ENCODE measurements at places on chromosomes 16 and 17. TPM values are rescaled to one million over a fixed set of nuclear protein-coding genes. Genes with fewer than 3 reads are reported as not detected.

DNA sequence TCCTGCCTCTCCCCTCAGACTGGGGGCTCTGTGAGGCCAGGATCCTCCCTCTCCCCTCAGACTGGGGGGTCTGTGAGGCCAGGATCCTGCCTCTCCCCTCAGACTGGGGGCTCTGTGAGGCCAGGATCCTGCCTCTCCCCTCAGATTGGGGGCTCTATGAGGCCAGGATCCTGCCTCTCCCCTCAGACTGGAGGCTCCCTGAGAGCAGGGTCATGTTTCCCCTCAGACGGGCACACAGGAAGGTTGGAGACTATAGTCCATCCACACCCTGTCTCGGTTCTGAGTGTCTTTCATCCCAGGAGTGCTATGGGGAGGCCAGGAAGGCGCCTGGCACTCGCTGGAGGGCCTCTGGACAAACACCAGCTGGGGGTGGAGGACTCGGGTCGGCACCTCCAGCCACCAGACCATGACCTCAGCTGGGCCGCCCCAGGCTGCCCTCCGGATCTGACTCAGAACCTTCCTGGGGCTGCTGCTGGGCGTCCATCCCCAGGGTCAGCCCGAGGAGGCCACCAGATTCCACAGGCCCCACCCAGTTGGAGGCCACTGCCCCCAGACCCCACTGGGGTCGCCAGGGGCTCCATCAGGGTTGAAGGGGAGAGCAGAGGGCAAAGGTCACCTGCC is 21.9 kb upstream of the DLX4 start:
- H3K27me3 ChIP-seq: no peaks in the 10 kb centered on the region
- H3K36me3 ChIP-seq: no peaks in the 10 kb centered on the region
- no peak overlapping the region for H3K27ac ChIP-seq

The PYY gene
- not detected for total RNA-seq

DNA sequence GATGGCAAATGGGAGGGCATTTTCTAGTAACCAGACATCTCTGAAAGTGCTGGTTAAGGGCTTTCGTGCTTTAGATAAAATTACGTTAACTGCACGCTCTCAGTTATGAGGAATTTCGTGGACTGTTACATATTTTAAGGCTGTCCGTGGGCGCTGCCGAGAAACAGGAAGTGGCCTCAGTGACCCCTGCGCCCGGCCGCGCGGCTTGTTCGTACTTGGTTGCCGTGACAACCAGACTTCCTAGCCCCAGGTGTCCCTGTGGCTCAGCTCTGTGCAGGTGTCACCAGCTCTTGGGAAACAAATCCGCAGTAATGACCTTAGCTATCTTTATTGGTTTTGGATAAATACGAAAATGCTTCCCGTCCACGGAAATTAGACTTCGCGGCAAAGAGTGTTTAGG is 52.7 kb downstream of the LMF1 start:
- no peak overlapping the region for H3K27ac ChIP-seq
- H3K4me3 ChIP-seq: no peak overlapping the region
- H3K4me1 ChIP-seq: no peaks in the 10 kb centered on the region
- no peaks in the 10 kb centered on the region for H3K27me3 ChIP-seq
- no peaks in the 10 kb centered on the region for H3K36me3 ChIP-seq

- H3K27me3 ChIP-seq: no peaks in the 10 kb centered on the region
- no peak for DNase-seq
- no peaks in the 10 kb centered on the region for H3K4me1 ChIP-seq
- no peak overlapping the region for H3K4me3 ChIP-seq
- H3K27ac ChIP-seq: no peak overlapping the region
- no peaks in the 10 kb centered on the region for H3K36me3 ChIP-seq
These were observed 46.5 kb downstream of the NT5M start for GRCh38 chr17:17349724-17350106.

The ASGR1 gene
- 1.3 TPM for total RNA-seq

The PITPNM3 gene
- total RNA-seq: 0.44 TPM

DNA sequence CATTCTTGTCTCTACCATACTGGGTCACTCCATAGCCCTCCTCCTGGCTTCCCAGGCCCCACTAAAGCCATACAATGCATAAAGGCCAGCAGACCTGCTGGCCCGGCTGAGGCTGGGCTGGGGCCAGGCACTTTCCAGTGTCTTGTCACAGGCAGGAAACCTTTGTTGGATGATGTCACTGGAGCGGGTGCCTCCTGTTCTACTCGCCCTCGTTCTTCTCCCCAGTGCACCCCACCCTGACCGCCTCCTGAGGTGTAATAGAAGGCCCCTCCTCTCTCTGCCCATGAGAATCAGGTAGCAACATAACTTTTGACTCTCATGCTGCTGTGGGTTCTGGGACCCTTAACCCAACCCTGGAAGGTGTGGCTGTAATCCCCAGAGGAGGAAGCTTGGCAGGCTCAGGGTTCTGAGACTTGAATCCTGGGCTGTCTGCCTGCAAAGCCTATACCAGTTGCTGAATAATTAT is 54.2 kb upstream of the IL34 start:
- no peaks in the 10 kb centered on the region for H3K36me3 ChIP-seq
- no peak overlapping the region for H3K4me3 ChIP-seq
- peak overlapping the region; percentile 79 for H3K27ac ChIP-seq
- DNase-seq: no peak
- H3K4me1 ChIP-seq: peaks cover 24% of the 10 kb centered on the region

GRCh38 chr16:46891910-46892309 is 7.7 kb downstream of the GPT2 start:
- H3K27me3 ChIP-seq: no peaks in the 10 kb centered on the region
- DNase-seq: no peak
- no peak overlapping the region for H3K4me3 ChIP-seq
- H3K4me1 ChIP-seq: no peaks in the 10 kb centered on the region

The CHP2 gene
- not detected for total RNA-seq

DNA sequence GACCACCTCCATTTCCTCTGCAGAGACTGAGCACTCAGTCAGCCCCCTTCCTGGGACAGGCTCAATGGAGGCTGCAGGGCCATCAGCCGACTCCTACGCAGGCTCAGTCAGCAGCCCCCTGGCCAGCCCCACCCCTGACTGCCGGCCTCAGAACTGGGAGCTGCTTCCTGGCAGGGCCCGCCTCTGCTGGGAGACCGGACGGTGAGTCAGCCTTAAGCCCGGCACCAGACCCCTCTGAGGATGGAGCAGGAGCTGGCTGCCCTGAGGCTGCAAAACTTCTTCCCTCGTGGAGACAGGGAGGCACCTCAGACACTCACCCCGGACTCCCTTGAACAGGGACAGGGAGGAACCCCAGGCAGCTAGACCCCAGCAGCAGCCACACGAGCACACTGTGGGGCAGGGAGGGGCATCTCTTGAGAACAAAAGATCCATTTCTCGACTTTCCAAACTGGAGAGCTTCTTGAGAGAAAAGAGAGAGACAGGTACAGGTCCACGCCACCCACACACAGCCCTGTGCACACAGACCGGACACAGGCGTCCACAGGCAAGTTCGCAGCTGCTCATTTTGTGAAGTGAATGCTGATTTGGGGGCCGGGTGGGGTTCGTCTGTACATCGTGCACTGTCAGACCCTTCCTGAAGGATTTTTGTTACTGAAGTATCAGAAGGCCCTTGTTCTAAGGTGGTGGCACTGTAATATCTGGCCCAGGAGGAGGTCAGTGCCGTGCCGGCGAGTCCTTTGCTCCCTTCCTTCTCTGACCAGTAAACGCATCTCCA is 1.3 kb upstream of the TUBB3 start:
- peak overlapping the region; percentile 91 for H3K27ac ChIP-seq
- peaks cover 17% of the 10 kb centered on the region for H3K4me1 ChIP-seq
- H3K36me3 ChIP-seq: no peaks in the 10 kb centered on the region
- H3K4me3 ChIP-seq: peak overlapping the region; percentile 75

The FBXW10B gene
- 0.54 TPM for total RNA-seq

- no peak overlapping the region for H3K27ac ChIP-seq
- no peaks in the 10 kb centered on the region for H3K27me3 ChIP-seq
- H3K36me3 ChIP-seq: no peaks in the 10 kb centered on the region
- H3K4me3 ChIP-seq: no peak overlapping the region
- no peak for DNase-seq
These were observed 33.6 kb downstream of the ELAC2 start for GRCh38 chr17:12983991-12984884.

The C16orf54 gene
- total RNA-seq: 0.18 TPM

DNA sequence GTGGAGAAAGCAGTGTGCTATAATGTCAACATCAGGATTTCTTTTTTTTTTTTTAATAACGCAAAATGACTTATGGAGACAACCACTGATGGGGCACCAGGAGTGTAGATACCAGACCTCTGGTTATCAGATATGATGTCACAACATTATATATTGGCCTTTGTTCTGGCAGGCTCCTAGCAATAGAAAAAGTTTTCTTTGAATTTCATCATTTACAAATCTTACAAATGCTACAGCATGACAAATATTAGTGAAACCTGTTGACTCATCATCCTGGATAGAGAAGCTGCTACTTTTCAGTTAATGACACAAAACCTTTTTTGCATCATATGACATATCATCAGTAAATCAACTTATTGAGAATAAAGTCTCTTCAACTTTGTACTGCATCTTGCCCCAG is 6.1 kb downstream of the THUMPD1 start:
- peaks cover 2% of the 10 kb centered on the region for H3K4me1 ChIP-seq
- no peak overlapping the region for H3K4me3 ChIP-seq
- no peak for DNase-seq
- H3K36me3 ChIP-seq: peaks cover 27% of the 10 kb centered on the region
- H3K27me3 ChIP-seq: no peaks in the 10 kb centered on the region

- no peaks in the 10 kb centered on the region for H3K36me3 ChIP-seq
- no peaks in the 10 kb centered on the region for H3K4me1 ChIP-seq
- no peaks in the 10 kb centered on the region for H3K27me3 ChIP-seq
- DNase-seq: no peak
These were observed 25.2 kb downstream of the NME3 start for GRCh38 chr16:1745900-1746692.

- no peaks in the 10 kb centered on the region for H3K4me1 ChIP-seq
- DNase-seq: no peak
- H3K36me3 ChIP-seq: no peaks in the 10 kb centered on the region
These were observed 28.7 kb downstream of the RPH3AL start for GRCh38 chr17:323721-324571.

The ASPHD1 gene
- 87.0 TPM for total RNA-seq

DNA sequence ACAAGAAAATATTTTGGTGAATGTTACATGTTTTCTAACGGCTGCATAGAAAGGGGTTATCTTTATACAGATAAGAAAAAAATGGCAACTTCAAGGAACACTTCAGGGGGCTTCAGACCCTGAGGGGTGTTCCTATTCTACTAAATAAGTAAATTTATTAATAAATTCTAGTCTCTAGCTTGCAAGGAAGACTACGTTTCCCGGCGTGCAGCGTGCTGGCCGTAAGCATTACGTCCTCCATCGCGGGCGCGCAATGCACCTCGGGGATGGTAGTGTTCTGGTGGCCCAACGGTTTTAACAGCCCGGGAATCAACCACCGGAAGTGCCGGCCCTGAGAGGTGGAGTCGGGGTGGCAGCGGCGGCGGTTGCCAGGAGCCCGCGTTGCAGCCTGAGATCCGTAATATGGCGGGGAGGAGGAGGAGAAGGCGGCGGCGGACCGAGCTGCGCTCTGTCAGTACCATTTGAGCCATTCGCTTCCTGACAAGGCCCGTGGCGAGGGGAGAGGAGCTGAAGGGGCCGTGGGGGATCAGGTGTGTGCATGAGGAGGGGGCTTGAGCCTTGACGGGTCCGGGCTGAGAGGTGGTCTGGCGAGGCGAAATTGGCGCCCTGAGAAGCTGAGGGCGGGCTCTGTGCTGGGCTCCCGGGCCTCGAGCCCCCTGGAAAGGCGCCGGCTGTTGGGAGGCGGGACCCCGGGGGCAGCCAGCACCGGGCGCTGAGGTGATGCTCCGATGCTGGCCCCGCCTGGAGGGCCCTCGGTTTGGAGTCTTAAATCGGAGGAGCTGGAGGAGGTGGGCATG is at the start of gene CCP110:
TSS of gene CCP110 (plus strand) at position 384 of the 797 bp plus-strand sequence. CDS start 3,940 bp downstream, outside the sequence.
- H3K27me3 ChIP-seq: no peaks in the 10 kb centered on the region
- H3K4me1 ChIP-seq: peaks cover 29% of the 10 kb centered on the region
- H3K27ac ChIP-seq: peak within 1 kb of the TSS; percentile 91
- DNase-seq: peak; percentile 89
- H3K36me3 ChIP-seq: peaks cover 11% of the 10 kb centered on the region
- peak within 1 kb of the TSS; percentile 93 for H3K4me3 ChIP-seq

DNA sequence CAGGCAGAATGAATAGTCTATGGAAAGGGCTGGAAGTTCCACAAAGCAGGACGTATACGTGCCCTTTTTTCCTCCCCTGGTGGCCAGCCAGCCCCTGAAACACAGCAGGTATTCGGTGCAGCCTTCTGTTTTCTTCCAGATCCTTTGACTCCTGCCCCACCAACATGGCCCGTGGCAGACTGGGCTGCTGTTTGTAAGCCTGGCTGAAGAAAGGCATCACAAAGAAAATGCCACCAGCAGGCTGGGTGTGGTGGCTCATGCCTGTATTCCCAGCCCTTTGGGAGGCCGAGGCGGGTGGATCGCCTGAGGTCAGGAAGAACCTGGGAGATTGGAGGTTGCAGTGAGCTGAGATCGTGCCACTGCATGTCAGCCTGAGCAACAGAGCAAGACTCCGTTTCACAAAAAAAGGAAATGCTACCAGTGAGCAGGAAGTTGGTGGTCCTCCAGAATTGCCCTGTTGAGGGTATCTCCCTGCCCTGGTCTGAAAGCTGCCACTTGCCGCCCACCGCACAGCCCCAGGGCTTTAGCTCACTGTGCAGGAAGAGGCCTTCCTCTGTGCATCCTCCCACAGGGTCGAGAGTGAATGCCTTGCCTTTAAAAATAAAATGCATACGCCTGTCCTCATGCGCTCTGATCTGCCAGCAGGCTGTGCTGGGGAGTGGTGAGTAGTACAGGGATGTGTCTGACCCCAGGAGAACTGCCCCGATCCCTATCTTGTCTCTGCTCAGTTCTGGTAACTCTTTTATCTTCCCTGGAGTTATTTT is 587.7 kb downstream of the MAF start:
- no peak for DNase-seq
- H3K4me3 ChIP-seq: no peak overlapping the region
- H3K27me3 ChIP-seq: no peaks in the 10 kb centered on the region
- H3K27ac ChIP-seq: no peak overlapping the region
- no peaks in the 10 kb centered on the region for H3K4me1 ChIP-seq

DNA sequence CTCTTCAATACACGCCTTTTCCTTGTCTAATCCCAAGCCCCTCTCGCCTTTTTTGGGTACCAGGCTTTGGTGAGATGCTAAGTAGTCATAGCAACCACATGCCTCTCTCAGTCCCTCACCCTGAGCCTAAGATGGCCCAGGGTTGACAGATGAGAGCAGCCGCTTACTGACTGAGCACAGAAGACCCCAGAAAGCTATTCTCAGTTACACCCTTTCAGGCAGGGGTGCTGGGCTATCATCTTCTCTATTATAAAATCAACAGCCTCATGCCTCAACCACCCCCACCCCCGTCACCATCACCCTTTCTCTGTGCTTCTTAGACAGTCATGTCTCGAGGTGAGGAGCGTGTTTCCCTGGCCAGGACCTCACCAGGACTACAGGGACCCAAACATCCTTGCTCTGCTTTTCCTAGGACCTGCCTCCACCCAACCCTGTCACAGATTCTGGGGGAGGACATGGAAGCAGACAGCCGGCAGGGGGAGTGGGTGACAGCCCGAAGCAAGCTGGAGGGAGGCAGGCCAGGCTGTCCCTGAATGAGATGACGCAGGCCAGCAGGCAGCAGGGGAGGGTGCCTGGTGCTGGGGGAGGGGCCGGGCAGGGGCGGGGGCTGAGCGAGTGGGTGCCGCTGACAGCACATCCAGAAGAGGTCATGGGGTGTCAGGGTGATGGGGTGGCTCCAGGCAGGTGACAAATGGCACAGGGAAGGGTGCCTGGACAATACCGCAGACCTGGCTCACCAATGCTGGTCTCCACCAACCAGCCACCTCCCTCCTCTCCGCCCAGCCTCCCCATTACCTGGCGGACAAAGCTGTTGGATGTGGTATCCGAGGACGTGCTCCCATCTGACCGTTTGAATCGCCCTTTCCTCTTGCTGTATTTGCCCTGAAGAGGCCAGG is 3.1 kb downstream of the CACNB1 start:
- no peaks in the 10 kb centered on the region for H3K27me3 ChIP-seq
- no peak for DNase-seq
- peaks cover 24% of the 10 kb centered on the region for H3K4me1 ChIP-seq
- H3K4me3 ChIP-seq: no peak overlapping the region
- no peak overlapping the region for H3K27ac ChIP-seq
